ENCODE measurements at places on chromosomes 7 and 10.

GRCh38 chr7:80439894-80440821 lies 71.7 kb downstream of the GNAT3 start:
- DNase-seq = no peak

- no peak for DNase-seq
These were observed 19.9 kb upstream of the ATOH7 start for GRCh38 chr10:68251625-68252495.

- no peak for DNase-seq
These were observed 126.8 kb downstream of the NEURL1 start for GRCh38 chr10:103620352-103620740.

GRCh38 chr7:6614953-6615722 lies at the start of gene ZNF853:
Gene ZNF853, plus strand, starts transcription at chr7:6615610. Its CDS starts 565 bp downstream, at chr7:6616175.
- no peak for DNase-seq

- DNase-seq = no peak
These were observed 6.9 kb downstream of the ITPRIP start for GRCh38 chr10:104331208-104331838.

- no peak for DNase-seq
These were observed 1.3 kb downstream of the PCBD1 start for GRCh38 chr10:70886921-70887665.

DNA sequence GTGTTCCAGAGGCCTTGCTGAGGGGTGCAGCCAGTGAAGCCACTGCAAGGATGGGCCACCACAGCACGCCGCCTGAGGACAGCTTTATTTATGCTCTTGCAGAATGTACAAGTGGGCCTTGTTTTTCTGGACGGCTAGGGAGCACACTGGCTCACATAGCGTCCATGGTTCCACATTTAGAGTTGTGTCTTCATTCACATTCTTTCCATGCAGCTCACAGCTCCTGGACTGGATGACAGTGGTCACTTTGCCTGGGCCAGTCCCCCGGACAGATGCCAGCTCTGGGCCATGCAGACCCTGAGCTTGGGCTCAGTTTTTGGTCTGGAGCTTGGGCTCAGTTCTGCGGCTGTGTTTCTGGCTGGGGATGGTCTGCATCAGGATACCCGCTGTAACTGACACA lies 2.6 kb upstream of the C10orf71 start:
- DNase-seq = no peak

- DNase-seq = no peak
These were observed 53.6 kb downstream of the VIPR2 start for GRCh38 chr7:159091041-159091440.

DNA sequence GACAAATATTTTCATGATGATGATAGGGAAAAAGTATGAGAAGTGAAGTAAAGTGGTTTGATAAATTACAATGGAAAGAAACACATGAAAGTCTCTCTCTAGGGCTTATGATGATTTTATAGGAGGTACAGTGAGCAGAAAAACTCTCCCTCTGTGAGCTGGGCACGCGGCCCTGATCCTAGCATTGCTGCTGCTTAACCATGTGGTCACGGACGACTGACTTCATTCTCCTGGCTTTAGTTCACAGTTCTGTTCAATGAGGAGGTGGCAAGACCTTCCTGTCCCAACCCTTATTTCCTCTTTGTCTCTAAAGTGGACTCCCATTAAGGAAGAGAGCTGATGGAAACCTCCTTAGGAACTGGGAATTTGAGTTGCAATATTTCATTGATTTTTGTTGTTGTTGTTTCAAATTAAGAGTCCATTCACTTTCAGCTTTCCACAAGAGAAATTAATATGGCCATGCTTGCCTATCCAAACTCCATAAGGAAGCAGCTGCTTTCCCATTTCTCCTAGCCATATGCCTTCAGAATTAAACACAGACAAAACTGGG lies 8.2 kb upstream of the PON3 start:
- no peak for DNase-seq

GRCh38 chr10:93288679-93289634 lies 193.2 kb downstream of the MYOF start:
- DNase-seq = peak; percentile 53

DNA sequence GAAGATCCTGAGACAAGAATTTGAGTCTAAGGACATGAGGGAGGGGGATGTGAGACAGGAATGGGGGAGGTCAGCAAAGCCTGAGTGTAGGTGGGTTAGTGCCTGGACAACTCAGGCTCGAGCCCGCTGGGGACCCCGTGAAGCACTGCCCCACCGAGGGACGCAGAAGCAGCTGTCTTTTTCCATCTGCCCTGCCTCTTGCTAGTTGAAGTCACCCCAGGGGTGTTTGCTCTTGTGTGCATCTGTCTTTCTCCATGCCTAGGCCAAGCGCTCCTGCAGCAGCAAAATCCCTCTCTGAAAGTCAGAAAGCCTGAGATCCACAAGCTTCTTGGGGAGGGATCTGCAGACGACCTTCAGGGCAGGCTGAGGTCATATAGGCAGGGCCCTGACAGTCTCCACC lies 79.0 kb upstream of the CELF2 start:
- DNase-seq = no peak

DNA sequence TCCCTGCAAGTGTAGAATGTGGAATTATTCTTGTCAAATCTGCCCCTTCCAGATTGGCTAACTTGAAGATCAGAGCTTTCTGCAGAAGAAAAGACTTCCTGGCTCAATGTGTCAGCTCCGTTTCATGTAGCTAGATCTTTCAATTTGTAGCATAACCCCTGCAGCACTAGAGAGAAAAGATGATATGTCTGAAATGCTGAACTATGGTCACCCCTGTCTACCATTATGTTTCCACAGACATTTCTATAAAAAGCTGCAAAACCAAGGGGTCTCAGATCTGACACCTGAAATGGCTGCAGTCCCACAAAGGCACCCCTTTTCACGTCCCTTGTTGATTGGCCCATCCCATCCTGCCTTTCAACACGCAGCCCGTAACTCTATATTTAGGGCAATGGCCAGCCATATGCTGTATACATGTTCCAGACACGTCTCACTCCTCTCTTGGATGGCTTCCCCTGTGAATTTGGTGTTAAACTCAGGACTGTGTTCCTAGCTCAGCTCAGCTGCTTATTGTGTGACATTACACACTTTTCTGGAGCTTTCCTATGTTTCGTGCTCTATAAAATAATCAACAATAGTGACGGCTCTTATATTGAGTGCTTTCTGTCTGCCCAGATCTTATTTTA lies 648.6 kb upstream of the CELF2 start:
- DNase-seq = no peak

- DNase-seq = no peak
These were observed 830 bp upstream of the BMI1 start for GRCh38 chr10:22319980-22320558.

DNA sequence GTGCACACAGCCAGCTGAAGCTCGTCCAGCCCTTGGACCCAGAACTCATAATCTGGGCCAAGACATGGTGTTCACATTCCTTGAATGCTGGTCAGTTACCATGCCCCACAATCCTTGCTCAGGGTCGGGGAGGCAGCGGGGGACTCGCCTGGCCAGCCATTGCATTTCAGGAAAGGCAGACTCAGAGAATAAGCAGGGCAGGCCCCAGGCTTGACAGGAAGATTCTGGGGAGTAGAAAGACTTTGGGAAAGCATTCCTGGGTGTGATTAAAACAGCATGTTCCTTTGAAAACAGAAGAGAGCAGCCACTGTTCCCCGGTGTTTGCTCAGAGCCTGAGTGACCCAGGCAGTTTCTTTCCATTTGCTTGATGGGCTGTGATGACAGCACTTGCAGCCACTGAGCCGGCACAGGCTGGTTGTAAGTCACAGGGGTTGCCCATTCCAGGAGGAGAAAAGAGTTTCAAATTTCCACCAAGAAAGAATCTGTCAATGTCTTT lies 473.7 kb downstream of the TYW1 start:
- DNase-seq = no peak

GRCh38 chr10:109647627-109648026 lies 275.7 kb downstream of the XPNPEP1 start:
- DNase-seq = no peak

DNA sequence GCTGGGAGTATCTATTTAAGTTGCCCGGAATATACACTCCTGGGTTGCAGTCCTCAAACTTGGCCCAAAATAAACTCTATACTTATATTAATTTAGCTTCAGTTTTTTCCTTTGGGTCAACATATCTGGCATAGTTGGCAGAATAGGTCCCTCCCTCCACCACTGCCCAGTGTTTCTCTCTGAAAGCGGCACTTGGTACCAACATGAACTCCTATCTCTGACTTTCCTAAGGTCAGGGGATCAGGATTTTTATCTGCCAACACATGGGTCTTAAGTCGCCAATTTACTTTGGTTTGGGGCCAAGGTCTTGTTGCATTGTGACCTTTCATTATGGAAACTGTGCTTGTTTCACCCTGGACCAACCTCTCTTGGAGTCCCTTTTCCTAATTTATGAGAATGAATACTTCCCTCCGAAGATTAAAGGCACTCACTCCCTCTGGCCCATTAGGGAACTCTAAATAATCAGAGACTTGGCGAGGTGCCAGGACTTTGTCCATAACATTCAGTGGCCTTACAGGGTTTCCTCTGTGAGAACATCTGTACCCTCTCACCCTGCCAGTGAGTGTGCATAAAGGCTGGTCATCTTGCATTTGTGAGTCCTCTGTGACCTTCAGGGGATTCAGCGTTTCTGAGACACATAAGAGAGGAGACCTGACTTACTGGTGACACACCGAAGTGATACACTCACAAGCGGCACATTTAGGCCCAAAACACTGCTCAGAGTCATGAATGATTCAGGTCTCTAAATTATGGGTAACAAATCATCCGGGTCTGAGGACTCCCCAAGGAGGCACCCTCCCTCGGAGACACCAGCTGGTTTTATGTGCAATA lies 19.7 kb upstream of the FKBP9 start:
- no peak for DNase-seq

Data from activated CD4-positive, alpha-beta T cell treated with anti-CD3 and anti-CD28 coated beads, Interleukin-2, amount 50 U/mL, for 16 hours (primary cell).